ENCODE measurements at places on chromosomes 3 and 15.

DNA sequence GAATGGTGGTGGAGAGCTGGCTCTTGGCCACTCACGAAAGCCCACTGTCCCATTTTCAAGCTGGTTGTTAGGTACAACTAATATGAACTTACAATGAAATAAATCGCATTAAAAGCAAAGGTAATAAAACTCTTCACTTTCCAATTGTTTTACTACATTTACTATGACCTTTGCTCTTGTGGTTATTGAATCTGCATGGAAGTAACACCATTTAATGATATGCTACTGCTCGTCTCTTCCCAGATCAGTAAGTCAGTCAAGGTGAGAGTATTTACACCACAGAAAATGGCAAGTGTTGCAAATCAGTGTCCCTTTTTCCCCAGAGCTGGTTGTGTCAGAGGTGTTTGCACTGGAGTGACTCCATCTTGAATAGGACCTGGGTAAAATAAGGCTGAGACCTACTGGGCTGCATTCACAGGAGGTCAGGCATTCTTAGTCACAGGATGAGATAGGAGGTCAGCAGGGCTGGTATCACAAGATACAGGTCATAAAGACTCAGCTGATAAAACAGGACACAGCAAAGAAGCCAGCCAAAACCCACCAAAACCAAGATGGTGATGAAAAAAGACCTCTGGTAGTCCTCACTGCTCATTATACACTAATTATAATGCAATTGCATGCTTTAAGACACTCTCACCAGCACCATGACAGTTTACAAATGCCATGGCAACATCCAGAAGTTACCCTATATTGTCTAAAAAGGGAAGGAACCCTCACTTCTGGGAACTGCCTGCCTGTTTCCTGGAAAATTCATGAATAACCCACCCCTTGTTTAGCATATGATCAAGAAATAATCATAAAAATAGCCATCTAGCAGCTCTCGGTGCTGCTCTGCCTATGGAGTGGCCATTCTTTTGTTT is 57.6 kb downstream of the FRMD4B start:
- no peak overlapping the region for H3K4me3 ChIP-seq
- H3K36me3 ChIP-seq = no peaks in the 10 kb centered on the region
- peaks cover 7% of the 10 kb centered on the region for H3K27me3 ChIP-seq
- no peak overlapping the region for H3K27ac ChIP-seq
- H3K4me1 ChIP-seq = peaks cover 5% of the 10 kb centered on the region

- DNase-seq = no peak
- no peak overlapping the region for H3K27ac ChIP-seq
Observed at GRCh38 chr3:94106268-94106667, 43.4 kb downstream of the NSUN3 start.

DNA sequence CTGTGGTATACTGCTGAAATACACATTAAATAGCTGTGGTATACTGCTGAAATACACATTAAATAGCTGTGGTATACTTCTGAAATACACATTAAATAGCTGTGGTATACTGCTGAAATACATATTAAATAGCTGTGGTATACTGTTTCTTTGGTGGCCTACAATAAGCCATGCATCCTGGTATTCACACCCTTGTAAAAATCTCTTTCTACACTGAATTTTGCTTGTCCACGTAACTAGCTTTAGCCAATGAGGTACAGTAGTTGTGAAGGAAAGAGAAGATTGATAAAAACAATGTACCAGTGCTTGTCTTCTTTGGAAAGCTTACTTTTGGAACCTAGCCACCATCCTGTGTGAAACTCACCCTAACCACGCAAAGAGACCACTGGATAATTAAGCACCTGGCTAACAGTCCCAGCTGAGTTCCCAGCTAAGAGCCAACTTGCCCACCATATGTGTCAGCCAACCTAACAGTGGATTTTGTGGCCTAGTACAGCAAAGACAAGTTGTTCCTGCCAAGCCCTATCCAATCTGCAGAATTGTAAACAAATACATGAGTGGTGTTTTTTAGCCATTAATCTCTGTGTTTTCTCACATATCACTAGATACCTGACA is 103.4 kb upstream of the MELTF start:
- no peak for DNase-seq
- H3K4me1 ChIP-seq = no peaks in the 10 kb centered on the region
- no peak overlapping the region for H3K4me3 ChIP-seq

DNA sequence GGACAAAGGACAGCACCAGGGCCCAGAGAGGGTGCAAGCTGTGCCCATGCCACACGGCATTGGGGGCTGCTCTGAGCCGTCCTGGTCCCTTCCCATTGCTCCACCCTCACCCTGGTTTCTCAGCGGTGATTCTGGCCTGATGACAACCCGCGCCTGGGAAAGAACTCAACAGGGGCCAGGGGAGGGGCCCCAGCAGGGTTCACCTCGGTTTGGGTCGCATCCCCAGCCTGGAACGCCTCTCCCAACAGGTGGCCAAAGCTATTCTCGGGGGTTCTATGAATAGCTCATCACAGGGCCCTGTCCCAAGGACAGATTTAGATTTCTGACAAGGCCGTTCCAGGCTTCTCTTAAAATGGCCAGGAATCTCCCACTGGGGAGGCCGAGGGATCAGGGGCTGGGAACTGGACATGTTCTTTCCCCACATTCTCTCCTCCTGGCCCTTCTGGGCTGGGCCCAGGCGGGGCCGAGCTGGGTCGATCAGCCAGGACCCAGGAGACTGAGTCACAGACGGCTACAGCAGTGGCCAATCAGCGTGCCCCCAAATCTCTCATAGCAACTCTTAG is 17.9 kb downstream of the GRIP2 start:
- H3K4me3 ChIP-seq = no peak overlapping the region
- peaks cover 31% of the 10 kb centered on the region for H3K4me1 ChIP-seq
- H3K27me3 ChIP-seq = no peaks in the 10 kb centered on the region
- H3K36me3 ChIP-seq = no peaks in the 10 kb centered on the region

- no peak overlapping the region for H3K4me3 ChIP-seq
- H3K27me3 ChIP-seq = no peaks in the 10 kb centered on the region
- H3K36me3 ChIP-seq = peaks cover 4% of the 10 kb centered on the region
- no peak for DNase-seq
- no peaks in the 10 kb centered on the region for H3K4me1 ChIP-seq
Observed at GRCh38 chr3:153172796-153173757, 11.1 kb downstream of the RAP2B start.
